ENCODE measurements at places on chromosomes 5 and 9.

- DNase-seq, result no peak
Measured at GRCh38 chr5:54021431-54022164, 288.8 kb downstream of the ARL15 start.

DNA sequence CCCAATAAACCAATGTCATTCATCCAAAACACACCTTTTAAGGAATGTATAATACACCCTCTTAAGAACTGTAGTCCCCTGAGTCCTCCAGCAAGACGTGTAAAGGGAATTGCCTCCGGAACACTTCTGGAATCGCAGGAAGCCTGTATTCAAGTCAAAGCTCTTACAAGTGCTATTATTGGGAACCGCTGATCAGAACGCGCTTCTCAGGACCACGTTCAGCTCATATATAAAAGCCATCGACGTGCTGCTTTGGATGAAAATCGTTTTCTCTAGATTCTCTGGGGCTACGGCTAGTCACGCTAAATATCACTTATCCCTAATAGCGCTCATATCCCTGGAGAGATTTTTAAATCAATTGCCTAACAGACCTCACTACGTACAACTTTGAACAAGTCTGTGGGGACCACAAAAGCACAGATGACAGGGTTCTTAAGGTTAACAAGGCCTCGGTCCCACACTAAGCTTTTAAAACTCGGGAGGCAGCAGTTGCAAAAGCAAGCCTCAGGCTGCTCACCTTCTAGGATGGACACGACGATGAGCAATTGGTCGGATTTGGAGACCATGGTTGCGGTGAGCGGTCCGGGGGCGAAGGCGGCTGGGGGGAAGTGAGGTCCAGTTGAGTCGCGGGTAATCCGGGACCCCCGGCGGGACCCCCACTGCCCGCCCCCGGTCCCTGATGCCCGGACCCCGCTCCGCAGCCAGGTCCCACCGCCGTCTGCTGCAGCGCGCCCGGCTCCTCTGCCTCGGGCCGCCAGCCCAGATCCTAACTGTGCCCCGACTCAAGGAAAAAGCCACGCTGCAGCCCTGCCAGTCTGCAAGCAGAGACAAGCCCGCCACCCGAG is 548 bp downstream of the CEP120 start:
- peak; percentile 70 for DNase-seq

GRCh38 chr9:126788634-126789349 is 16.0 kb upstream of the ZBTB43 start:
- no peak for DNase-seq

DNA sequence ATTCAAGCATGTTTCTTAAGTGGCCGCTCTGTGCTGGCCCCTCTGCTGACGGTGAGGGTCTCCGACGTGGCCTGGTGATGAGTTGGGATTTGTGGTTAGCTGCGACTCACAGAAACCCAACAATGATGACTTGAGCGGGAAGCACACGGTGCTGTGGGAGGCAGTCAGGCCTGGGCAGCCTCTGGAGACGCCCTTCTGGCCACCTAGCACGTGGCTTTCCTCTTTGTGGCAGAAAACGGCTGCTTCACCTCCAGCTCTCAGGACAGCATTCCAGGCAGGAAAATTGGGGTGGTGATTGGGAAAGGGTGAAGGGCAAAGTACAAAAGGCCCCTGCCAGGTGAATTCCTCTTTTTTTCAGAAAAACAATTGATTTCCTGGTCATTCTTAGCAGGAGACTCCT is 17.5 kb upstream of the IER5L start:
- DNase-seq, result no peak

DNA sequence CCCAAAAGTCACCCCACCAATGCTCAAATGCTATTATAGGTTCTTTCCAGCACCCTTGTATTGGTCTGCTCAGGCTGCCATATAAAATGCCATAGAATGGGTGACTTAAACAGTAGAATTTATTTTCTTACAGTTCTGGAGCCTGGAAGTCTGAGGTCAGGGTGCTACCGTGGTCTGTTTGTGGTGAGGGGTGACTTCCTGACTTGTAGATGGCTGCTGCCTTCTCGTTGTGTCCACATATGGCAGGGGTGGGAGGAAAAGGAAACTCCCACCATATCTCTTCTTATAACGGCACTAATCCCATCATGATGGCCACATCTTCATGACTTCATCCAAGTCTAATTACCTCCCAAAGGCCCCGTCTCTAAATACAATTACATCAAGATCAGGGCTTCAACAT is 257.8 kb upstream of the TARS1 start:
- DNase-seq, result no peak

DNA sequence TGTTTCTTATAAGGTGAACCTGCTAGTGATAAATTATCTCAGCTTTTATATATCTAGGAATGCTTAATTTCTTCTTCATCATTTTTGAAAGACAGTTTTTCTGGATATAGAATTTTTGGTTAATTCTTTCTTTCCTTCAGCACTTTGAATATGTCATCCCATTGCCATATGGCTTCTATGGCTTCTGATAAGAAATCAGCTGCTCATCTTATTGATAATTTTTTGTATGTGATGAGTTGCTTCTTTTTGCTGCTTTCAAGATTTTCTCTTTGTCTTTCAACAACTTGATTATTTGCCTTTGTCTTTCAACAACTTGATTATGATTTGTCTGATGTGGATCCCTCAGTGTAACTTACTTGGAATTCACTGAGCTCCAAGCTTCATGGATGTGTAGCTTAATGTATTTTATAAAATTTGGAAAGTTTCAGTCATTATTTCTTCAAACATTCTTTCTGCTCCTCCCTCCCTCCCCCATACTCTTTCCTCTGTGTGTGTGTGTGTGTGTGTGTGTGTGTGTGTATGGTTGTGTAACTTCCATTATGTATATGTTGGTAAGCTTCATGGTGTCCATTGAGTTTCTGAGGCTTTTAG is 243.9 kb downstream of the TLE1 start:
- DNase-seq, result no peak

DNA sequence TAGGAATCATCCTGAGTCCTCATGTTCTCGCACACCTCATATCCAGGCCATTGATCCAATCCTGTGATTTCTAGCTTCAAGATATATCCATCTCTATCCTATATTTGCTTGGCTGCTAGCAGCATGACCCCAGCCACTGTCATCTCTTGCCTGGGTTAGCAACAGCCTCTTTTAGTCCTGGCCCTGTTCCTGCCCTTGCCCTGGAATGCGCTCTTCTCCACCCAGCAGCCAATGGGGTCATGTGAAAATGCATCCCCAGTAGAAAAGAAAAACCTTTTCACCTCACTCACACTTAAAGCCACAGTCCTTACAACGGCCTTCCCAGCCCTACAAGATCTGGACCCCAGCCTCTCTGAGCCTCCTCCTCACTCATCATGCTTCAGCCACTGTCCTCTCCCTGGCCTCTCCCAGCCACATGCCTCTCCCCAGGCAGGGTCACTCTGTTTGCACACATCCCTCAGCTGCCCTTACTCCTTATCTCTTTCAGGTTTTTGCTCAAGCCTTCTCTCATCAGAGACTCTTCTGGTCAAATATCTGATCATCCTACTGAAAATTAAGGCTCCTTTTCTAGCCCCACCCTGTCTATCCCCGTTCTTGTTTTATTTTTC is 34.3 kb upstream of the NR3C1 start:
- no peak for DNase-seq

DNA sequence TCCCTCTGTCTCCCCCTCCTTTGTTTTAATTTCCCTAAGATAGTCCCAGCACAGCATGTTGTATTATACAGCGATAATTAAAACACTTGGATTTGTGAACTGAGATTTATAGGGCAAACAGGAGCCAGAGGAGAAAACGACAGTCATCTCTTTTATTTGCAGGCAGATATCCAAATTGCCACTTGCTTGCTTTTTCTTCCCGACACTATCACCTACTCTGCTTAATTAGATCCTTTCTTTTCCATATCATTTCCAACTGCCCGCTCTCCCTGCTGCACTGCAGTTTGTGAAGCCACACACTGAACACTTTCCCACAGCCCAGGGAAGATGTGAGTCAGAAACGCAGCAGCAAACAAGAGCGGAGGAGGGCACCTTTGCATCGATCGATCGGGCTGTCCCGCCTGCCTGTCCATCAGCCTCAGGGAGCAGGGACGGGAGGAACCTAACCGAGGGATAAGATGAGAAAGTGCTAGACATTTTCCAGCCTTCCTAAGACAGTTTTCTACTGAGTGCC is 35.8 kb upstream of the SPRY4 start:
- DNase-seq, result no peak

- no peak for DNase-seq
Measured at GRCh38 chr5:180157866-180158265, 51.1 kb downstream of the RASGEF1C start.

GRCh38 chr9:89576404-89576839 is 28.4 kb upstream of the GADD45G start:
- DNase-seq, result no peak

- DNase-seq, result no peak
Measured at GRCh38 chr5:142131394-142131793, 22.8 kb downstream of the NDFIP1 start.

DNA sequence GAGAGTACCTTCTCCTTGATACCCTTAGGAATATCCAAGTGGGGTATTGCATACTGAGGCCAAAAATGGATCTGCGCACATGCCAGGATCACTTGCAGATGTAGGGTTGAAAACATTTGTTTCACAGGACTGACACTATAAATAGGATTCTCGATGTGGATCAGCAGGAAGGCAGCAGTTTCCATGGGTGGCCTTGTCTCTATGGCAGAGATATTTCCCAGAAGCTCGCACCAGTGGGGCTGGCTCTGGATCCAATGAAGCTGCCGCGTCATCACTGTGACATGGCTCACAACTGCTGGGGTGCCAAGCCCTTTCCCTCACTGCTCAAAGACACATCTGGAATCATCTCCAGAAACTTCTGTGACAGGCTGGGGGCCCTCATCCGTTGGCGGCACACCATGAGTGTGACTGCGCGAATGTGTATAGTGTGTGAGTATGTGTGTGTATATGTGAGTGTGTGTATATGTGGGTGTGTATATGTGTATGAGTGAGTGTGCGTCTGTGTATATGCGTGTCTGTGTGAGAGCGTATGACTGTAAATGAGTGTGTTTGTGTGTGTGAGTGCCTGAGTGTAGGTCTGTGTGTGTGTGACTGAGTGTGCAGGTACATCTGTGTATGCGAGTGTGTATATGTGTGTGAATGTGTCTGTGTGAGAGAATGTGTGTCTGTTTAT is 182.5 kb downstream of the GAS1 start:
- no peak for DNase-seq

GRCh38 chr5:117657541-117657940 is 1082.9 kb upstream of the SEMA6A start:
- DNase-seq, result no peak

GRCh38 chr5:113546703-113547183 is 33.2 kb downstream of the YTHDC2 start:
- no peak for DNase-seq

- DNase-seq, result no peak
Measured at GRCh38 chr5:136399527-136399926, 34.2 kb upstream of the TRPC7 start.

DNA sequence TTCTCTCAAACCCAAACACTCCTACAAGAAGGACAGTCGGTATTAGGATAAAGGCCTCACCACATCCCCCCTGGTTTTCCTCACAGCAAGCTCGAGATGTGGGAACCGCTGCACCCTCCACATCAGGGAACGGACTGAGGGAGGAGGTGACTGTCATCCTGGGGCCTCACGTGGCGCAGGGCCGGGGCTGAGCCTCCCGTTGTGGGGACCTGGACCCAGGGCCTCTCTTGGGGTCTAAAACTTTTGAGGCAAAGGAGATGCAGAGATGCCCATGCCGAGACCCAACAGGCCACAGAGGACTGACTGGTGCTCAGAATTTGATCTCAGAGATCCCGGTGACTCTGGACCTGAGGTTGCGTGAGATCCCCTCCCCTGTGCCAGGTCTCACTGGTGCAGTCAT is 72.7 kb downstream of the MRPL36 start:
- no peak for DNase-seq

DNA sequence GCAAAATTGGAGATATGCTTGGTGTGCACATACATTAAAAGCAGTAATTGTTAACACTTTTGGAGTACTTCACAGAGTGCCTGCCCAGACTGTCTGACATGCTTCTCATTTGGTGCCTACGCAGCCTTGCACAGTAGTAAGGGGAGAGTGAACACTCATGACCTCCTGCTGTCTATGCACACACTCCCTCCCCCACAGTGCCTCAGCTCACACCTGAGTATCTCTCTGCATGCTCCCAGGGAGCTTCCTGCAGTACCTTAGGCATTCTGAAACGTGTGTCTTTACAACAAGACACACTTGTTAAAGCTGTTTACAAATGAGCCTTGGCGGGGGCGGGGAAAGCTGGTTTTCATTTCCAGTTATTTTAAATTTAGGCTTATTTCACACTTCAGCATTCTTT is 18.0 kb downstream of the MAP3K1 start:
- no peak for DNase-seq

DNA sequence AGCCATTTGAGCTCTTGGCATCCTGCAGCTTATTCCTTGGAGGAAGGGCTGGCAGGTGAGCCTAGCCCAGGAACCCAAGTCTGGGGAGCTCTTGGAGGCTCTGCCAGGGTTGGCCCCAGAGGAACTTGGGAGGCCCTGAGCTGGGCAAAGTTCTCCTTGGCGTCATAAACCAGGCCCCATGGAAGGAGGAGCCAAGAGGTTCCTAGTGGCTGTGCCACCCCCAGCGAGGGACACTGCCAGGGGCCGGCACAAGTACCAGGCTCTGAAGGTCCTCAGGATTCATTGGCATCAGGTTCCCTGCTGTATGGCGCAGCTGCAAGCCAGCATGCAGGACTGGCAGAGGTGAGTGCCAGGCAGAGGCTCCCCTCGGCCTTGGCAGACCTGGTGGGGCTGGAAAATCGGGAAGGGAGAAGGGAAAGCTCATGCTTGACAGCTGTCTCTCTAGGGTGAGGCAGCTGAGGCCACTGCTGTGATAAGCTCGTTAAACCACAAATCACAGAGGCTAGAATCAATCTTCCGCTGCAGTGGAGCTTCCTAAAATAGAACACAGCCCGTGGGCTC is 54.6 kb upstream of the SYNPO start:
- DNase-seq, result no peak

GRCh38 chr9:34377404-34377746 is 677 bp upstream of the MYORG start:
- no peak for DNase-seq

Data from spinal cord (tissue), 10 donors.